ENCODE measurements at places on chromosomes 5 and 9. TPM values are rescaled to one million over a fixed set of nuclear protein-coding genes. Genes with fewer than 3 reads are reported as not detected.

IFNA13 gene
- total RNA-seq: not detected

FAM153A gene
- not detected for total RNA-seq

F2RL1 gene
- total RNA-seq: 0.17 TPM

DDX4 gene
- not detected for total RNA-seq

CMYA5 gene
- total RNA-seq: 1,472 TPM

F2RL2 gene
- total RNA-seq: not detected

LCN9 gene
- total RNA-seq: not detected

ZNF618 gene
- total RNA-seq: 1.2 TPM

PHF24 gene
- total RNA-seq: 0.11 TPM

USP20 gene
- total RNA-seq: 17.7 TPM

TXNDC8 gene
- total RNA-seq: not detected

GABRB2 gene
- total RNA-seq: 0.21 TPM

STK32A gene
- 0.17 TPM for total RNA-seq

S100Z gene
- not detected for total RNA-seq

COL23A1 gene
- total RNA-seq: 1.6 TPM

UAP1L1 gene
- 3.3 TPM for total RNA-seq

SCAMP1 gene
- total RNA-seq: 16.4 TPM

ARID3C gene
- total RNA-seq: not detected

NFIL3 gene
- total RNA-seq: 76.3 TPM
